ENCODE measurements at places on chromosomes 7 and 10.

DNA sequence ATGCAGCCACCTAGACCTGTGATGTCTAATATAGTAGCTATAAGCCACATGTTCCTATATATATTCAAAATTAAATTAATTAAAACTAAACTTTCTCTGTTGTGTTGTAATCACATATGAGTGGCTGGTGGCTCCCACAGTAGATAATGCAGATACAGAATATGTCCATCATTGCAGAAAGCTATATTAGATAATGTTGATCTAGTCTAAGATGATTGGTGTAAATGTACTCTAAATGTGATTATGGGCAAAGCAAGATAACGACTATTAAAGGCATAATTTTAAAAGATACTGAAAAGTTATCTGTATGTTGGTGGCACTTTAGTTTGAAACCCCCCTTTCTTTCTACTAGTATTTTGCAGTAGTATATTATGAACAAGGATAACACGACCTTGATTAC is 5.7 kb upstream of the HGF start:
- no peak for DNase-seq

- DNase-seq: no peak
Observed at GRCh38 chr7:158957921-158958491, 101.6 kb downstream of the DYNC2I1 start.

DNA sequence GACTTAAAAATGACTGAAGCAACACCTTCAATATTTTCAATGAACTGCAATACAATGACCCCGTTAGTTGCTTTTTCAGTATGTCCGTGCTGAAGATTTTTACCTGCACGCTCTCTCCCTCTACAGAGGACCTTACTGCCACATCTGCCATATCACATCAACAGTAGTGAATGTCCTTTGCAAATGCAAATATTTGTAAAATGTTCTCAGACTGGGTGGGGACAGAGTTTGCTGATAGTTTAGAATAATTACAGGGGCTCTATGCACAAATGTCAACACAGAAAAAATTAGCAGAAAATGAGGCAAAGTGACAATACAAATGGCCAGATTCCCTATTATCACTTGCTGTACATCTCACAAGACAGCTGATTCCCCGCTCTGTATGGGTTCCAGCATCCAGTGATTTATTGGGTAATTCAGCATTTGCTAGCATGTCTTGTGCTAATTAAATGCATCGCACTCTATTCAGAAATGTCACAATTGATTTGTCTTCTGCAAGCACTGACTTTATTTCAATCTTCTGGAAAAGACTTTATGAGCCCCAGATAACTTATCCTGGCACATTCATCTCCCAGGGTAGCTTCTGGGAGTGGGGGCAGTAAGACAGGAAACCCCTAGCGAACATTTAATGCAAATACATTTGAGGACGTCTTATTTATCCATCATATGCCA is 69.1 kb upstream of the PTER start:
- no peak for DNase-seq

DNA sequence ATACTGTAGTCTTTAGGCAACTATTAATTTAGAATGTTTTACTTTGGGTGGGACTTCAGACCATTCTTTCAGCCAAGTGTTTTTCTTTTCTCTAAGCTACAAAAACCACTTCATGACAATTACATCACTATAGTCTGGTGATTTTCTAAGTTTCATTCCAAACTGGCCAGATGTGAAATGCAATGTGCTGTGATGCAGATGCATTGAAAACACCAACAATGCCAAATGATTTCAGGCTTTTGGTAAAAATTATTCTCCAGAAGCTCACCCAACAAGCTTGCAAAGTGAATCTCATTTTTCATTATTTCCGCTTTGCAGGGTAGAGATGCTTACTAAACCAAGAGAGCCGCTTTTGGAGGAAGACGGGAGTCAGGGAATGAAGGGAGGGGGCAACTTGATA is 118.4 kb upstream of the ANK3 start:
- no peak for DNase-seq

- DNase-seq: no peak
Observed at GRCh38 chr7:23293500-23294073, 5.6 kb upstream of the MALSU1 start.

DNA sequence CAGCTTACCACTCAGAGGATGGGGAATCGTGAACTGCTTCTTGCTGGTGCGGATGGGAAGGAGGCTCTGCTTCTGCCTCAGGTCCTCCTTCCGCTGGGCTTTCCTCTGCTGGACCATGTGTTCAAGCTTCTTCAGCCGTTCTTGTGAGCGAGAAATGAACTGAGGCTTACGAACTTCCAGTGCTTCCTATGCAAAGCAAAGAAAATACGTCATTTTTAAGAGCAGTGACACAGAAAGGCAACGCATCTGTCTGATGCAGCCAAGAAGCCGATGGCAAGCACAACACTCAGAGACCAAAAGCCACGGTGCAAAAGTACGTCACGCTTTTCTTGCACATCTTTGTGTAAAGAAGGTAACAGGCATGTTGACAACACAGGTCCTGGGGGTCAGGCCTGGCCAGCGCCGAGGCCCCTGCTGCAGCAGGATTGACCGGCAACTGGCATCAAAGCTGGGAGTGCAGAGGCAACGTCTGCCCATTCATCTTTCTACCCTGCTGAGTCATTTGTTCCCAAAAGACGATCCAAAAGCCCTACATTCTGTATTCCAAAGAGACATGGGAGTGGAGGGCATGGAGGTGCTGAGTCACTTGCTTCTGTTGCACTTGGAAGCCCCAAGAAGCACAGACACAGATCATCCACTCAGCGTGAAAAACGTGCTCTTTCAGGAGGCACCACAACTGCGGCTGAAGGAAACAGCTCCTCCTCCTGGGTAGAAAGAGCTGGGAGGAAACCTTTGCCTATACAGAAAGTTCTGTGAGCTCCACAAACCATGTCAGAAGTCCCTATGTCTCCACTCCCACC is 71.0 kb upstream of the ADAM12 start:
- no peak for DNase-seq

GRCh38 chr7:13841284-13841683 is 148.2 kb downstream of the ETV1 start:
- DNase-seq: no peak

DNA sequence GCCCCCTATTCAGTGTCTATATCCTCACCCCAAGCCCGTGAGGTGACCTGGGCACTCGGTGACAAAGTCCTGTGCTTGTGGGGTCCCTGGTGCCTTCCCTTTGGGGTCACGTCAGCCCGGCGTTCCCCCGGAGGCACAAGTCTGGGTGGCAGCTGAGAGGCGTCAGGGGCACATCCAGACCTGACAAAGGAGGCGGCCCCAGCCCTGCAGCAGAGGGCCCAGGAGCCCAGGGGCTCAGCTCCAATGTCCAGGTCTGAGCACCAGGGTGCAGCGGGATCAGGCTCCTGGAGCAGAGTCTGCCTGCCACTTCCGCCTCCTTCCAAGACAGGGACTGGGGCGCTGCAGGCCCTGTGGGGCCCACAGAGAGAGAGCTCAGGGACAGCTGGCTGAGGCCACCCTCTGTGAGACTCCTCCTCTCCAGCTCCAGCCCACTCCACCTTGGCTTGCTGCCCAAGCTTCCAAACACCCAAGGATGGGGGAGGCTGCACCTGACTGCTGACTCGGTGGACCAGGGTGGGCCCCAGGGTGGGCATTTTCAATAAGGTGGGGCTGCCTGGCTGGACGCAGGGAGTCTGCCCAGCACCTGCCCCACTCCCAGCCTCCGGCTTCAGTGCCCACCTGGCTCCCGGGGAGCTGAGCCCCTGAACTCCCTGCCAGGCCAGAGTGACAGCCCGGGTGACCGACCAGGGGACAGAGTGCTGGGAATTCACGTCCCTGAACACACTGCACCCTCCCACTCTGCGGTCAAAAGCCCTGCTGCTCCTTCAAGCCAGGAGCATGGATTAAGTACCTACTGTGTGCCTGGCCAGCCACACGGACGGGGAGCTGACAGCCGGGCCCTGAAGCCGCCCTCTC is 1.0 kb upstream of the KNDC1 start:
- no peak for DNase-seq

- DNase-seq: no peak
Observed at GRCh38 chr7:55055479-55055878, 36.7 kb downstream of the EGFR start.

GRCh38 chr10:51532044-51532443 is 167.4 kb downstream of the CSTF2T start:
- no peak for DNase-seq

GRCh38 chr10:76085002-76085816 is 653.8 kb downstream of the LRMDA start:
- no peak for DNase-seq

- no peak for DNase-seq
Observed at GRCh38 chr10:33241351-33241750, 93.1 kb downstream of the NRP1 start.

GRCh38 chr7:46448478-46448877 is 527.4 kb upstream of the IGFBP3 start:
- DNase-seq: no peak

- DNase-seq: no peak
Observed at GRCh38 chr7:8094164-8095140, 125.9 kb downstream of the GLCCI1 start.

- peak; percentile 36 for DNase-seq
Observed at GRCh38 chr7:45136106-45137060, 21.2 kb upstream of the RAMP3 start.

Measured in stimulated activated CD8-positive, alpha-beta memory T cell treated with anti-CD3 and anti-CD28 coated beads, Interleukin-4, amount 100 ng/mL, for 1 hour (primary cell).